Aorta (tissue), 5 donors: ENCODE measurements at places on chromosomes 3 and 15. TPM values are rescaled to one million over a fixed set of nuclear protein-coding genes. Genes with fewer than 3 reads are reported as not detected.
A peak's percentile ranks its signal among the peaks of the same experiment; 100 is the strongest.

DNA sequence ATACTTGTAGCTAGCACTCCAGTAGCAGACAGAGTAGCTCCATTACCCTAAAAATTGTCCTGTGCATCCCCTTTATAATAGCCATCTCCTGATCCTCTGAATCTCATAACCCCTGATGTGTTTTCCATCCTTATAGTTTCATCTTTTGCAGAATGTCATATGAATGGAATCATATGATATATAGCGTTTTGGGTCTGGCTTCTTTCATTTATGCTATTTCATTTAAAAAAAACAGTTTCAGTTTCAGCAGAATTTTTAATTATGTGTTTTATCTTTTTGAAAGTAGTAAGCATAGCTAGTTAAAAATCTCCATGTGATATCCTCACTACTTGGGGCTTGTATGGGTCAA lies 132.7 kb downstream of the KLF13 start:
- no peak for DNase-seq

The AQP9 gene
- 2.6 TPM for total RNA-seq

- DNase-seq = no peak
These were observed 99.5 kb downstream of the APBA2 start for GRCh38 chr15:28985316-28985645.

The SI gene
- not detected for total RNA-seq

DNA sequence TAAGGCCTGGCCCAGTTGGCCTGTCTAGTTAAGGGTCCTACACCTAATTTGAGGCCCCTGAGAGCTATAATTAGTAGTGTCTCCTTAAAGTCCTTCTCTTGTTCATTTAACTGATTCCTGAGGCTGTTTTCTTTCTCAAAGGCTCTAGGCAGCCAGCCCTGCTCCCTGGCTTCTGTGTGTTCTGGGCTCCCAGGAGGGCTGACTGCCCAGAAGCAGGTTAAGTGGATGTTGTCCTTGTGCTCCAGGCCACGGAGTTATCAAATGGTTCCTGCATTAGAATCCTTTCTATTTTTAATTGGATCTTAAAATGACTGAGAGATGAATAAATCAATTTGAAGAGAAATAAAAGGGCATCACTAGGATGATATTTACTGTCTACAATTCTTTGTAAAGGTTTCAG lies 140.0 kb downstream of the SNRK start:
- DNase-seq = no peak

- no peak for DNase-seq
These were observed at the start of gene TNFSF10 for GRCh38 chr3:172522871-172523818. Gene TNFSF10 (minus strand): TSS chr3:172523430. CDS start chr3:172523384, 46 bp downstream.

GRCh38 chr3:184295771-184296170 lies 3.3 kb upstream of the PSMD2 start:
- DNase-seq = no peak

The PAQR5 gene
- 1.9 TPM for total RNA-seq

DNA sequence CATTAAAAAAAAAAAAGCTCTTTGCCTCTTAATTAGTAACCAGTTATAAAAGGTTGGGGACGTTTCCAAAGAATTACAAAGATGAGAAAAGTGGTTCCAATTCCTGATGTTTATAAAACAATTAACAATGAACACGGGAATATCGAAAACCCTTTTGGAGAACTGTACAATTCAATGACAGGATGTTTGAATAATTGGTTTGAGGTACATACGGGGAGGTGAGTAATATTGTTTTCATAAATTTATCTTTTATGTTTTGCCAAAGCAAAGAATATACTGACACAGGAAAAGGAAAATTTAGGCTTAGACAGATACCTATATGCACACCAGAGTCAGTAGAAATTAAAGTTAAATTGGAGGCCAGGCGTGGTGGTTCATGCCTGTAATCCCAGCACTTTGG lies 94.6 kb upstream of the LMOD3 start:
- no peak for DNase-seq

GRCh38 chr3:194871143-194871863 lies 185.6 kb downstream of the FAM43A start:
- DNase-seq = peak; percentile 67

DNA sequence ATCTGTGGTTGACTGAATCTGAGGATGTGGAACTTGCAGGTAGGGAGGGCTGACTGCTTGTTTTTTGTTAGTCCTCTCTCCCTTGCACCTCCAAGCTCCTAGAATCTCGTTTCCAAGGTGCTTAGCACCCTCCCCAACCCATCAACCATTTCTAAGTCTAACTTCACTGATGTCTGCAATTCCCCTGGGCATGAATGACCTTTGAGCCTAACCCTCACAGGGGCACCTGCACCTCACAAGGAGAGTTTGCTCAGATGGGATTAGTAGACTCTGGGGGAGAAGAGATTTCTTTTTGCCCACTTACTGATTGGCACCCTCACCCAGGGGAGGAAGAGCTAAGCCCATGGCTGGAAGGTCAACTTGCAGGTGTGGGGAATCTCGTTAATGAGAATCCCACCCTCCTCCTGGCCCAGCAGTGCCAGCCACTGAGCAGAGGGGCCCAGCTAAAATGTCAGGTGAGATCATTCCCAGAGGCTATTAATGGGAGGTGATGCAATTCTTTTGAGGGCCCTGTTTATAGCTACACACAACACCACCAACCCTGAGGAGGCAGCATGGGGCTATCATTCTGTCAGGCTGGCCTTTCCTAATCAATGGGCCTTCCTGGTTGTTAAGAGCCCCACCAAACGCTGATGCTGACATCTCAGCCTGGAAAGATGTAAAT lies 81.6 kb upstream of the HERC1 start:
- DNase-seq = peak; percentile 8

DNA sequence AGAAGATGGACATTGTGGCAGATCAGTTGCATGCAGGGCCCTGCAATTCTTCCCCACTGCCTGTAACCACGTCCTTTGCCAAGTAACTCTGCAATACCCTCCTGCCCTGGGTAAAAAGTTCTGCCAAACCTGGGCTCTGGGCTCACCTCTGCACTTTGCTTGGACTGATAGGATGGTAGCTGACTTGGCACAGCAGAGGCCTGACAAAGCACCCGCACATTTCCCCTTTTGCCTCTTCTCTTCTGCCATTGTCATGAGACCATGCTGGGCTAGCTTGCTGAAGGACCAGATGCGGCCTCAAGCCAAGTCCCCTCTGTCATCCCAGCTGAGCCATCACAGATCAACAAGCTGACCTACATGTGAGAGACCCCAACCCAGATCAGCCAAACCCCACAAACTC lies 122.4 kb downstream of the SMAD6 start:
- DNase-seq = no peak

GRCh38 chr3:148078658-148079057 lies 619.0 kb upstream of the AGTR1 start:
- no peak for DNase-seq

- DNase-seq = no peak
These were observed 23.6 kb downstream of the UBE2E1 start for GRCh38 chr3:23829242-23829934.
